D341Med (cell line): ENCODE measurements at places on chromosomes 4 and X.

DNA sequence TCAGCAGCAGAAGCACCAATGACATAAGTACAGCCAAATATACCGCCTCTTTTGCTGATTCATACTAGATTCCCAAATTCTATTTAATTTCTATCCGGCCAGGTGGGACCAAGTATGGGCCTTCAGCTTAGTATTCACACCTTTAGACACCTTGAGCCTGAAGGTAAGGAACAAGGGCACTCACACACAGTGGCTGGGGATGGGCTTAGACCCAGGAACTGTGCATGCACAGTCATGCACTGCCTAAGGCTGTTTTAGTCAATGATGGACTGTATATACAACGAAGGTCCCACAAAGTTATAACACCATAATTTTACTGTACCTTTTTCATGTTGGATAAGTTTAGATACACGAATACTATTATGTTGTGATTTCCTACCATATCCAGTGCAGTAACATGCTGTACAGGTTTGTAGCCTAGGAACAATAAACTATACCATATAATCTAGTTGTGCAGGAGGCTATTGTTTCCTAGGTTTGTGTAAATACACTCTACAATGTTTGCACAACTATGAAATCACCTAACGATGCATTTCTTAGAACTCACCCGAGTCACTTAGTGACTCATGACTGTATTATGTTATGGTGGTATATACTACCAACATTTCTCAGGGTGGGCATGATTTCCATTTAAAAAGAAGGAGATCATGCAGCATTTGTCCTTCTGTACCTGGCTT is 9.7 kb upstream of the CLNK start:
- DNase-seq: no peak

DNA sequence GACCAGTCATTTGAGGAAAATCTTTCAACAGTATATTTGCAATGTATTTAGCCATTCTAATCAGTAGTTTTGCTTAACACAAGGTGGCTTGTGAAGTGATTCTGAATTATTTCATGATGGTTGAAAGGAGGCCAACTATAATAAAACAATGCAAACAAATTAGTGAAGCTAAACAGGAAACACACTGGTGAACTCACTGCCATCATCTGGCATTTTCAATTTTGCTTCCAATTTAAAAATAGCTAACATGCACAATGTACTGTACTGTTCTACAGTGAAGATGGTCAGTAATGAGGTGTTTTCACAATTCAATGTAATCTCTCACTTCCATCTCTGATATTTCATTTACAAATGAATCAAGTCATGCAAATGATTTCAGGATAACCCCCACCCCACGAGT is 31.1 kb downstream of the PGRMC2 start:
- no peak for DNase-seq

- DNase-seq: no peak
Measured at GRCh38 chr4:144450526-144450925, 195.4 kb upstream of the HHIP start.

DNA sequence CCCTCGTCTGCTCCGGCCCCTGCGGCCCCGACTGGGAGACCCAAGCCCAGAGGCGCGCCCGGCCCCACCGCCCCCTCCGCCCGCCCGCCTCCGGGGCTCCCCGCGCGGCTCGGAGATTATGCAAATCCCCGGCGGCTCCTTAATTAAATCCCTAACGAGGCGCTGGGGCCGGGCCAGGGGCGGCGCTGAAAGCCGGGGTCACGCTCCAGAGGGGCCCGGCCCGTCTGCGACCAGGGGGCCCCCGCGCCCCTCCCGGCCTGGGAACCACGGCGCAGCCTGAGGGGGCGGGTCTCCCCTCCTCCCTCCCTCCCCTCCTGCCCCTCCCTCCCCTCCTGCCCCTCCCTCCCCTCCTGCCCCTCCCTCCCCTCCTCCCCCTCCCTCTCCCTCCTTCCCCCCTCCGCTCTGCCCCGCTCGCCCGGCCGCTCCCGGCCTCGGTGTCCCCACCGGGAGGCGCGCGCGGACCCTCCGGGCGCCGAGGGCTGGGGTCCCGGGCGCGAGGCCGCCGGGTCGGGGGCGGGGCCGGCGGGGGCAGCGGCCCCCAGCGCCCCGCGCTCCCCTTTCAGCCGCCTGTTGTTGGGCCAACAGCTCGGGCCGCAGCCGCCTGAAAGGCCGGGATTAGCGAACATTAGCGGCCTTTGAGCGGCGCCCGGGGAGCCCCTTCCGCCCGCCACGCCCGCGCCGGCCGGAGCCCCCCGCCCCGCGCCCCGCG is 25.9 kb upstream of the FGFR3 start:
- DNase-seq: peak; percentile 90

DNA sequence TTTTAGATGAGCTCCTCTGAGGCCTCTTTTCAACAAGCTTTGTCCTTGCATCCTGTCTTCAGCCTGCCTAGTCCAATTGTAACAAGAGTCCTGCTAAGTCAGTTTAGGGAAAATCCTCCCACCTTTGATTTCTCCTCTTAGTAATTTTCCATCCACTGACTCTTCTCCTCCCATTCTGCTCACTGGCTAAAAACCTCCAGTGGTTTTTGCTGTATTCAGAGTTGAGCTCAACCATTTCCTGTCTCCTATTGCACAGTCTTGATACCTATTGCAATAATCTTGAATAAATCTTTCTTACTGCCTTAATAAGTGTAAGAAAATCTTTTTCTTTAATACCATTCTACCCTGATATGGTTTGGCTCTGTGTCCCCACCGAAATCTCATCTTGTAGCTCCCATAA is 117.8 kb upstream of the ENPP6 start:
- no peak for DNase-seq

DNA sequence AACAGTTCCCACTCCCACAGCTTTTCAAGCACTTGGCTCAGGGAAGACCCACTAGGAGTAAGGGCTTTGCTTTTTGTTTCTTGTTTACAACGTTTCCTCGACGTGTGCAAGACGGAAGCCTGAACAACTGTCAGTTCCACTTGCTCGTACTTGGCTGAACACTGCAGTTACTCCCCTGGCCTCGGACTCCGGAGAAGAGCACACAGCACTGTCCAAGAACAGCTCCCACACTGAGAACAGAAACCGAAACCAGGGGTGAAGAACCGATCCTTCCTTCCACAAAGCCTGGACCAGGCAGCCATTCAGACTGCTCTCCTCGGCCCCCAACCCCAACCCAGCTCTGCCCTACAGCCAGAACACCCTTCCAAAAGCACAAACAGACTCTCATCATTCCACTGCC is 25.5 kb downstream of the IRF2 start:
- DNase-seq: no peak

GRCh38 chrX:123570011-123570590 is 162.8 kb downstream of the THOC2 start:
- no peak for DNase-seq

DNA sequence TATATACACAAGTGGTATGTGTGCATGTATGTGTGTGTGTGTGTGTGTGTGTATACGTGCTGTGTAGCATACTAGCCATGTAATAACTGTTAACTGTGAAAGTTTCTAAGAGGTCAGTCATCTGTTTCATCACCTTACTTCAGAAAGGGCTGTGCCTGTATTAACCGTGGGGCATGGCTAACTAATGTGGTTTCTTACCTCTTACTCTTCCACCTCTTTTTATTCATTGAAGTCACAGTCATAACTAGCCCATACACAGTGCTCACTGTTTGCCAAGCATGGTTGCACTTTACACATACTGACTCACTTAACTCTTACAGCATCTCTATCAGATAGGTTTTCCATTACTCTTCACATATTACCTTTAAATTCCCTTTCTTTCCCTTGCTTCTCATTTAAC is 23.7 kb upstream of the LRAT start:
- DNase-seq: no peak

DNA sequence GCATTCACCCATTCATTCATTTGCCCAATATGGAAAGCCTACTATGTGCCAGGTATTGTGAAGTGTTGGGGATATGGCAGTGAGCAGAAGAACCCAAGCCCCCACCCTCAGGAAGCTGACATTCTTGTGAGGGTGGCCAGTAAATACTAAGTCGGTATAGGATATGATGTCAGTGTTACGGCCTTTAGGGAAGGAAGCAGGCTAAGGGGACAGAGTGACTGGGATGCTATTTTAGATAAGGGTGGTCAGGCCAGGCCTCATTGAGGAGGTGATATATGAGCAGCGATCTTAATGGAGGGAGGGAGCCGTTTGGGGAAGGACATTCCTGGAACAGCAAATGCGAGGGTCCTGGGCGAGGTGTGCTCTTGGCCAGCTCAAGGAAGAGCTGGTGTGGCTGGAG is 2.0 kb downstream of the ATP6AP1 start:
- no peak for DNase-seq

DNA sequence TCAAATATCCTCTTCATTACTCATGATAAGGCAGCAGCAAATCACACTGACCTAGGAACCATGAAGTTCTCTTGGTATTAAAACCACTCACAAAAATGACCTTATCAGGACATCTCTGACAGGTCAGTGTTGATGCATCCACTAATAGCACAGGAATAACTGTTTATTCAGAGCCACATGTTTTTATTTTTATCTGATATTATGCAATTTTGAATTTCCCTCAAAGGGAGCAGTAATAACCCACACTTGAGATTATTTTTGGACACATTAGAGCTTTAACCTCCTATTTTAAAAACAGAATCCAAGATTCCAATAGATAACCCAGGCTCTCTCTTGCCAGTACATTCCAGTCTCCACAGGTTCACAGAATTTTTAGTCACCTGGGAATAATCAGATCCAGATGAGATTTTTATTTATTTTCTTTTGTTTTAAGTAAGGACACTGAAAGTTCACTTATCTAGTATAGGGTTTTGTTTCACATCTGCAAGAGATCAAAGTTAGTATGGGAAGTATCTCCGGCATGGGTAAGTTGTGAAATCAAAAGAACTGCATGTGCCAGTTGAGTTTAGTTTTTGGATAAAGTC is 36.3 kb upstream of the MYOZ2 start:
- DNase-seq: no peak

DNA sequence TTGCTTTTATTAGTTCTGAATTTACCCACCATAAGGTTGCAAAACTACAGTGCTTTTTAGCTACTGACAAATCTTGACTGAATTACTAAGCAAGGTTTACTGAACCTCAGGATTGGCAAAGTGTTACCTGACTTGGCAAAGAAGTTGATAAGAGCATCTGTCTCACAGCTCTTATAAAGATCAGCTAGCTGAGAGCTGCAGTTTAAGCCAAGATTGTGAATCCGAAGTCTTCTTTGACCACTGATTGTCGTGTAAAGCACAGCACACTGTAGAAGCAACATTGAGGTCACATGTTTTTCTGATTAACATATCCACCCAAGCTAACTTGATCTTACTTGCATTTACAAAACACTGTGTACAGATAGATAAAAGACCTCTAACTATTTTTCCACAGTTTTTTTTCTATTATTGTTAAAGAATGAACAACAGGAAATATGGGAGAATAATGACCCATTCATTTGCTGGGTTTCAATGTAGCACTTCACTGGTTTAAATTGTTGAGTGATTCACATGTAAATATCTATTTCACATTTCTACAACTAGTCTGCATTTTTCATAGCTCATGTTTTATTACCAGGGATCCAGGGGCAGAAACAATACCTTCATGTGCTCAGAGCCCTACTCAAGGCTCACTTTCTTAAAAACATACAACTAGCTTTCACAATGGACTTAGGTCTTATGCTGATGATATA is 54.0 kb downstream of the METTL14 start:
- DNase-seq: no peak

DNA sequence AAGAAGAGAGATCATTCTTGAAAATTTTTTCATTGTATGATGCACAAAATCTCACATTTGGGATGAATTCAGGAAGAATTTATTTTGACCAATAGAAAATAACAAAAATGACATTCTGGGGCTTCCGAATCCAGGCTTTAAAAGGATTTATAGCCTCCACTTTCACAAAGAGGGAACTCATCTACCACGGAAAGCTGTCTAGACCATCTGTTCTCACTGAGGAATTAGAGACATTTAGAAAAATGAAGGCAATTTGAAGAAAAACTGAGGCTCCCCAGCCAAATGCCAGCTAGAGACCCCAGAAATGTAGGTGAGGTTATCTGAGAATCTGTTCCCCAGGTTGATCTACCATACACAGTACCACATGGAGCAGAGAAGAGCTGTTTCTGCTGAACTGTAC is 464.3 kb downstream of the TMA16 start:
- peak; percentile 10 for DNase-seq

GRCh38 chr4:20496068-20496467 is 204.2 kb upstream of the PACRGL start:
- DNase-seq: no peak

GRCh38 chrX:113353134-113353533 is 512.5 kb upstream of the AMOT start:
- DNase-seq: no peak

DNA sequence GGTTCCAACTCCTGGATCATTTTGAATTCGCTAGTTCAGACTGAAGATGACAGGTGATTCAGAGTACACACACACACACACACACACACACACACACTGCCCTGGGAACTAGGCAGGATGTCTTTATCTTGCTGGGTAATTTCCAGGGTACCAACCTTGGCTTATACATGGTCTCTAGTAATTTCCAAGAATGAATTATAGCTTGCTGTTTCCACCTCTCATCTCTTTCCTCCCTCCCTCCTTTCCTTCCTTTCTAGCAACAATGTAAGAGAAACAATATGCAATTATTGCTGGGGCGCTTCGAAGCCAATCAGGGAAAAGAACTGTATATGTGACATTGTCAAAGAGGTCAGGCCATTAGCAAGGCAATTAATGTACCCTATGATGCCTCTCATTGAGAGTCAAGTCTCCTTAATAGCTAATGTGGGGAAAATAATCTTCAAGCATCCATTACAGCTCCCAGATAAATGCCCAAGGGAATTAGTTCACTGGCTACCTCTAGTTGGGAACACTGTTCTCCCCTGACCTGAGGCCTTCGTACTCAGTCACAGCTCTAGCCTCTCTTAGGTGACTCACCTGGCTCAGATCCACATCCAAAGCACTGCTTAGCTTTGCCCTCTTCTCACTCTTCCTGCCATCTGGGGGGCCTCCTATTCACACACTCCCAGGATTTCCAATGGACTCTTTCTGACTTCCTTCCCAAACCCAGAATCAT is 311.5 kb downstream of the PPP1R2C start:
- DNase-seq: no peak

DNA sequence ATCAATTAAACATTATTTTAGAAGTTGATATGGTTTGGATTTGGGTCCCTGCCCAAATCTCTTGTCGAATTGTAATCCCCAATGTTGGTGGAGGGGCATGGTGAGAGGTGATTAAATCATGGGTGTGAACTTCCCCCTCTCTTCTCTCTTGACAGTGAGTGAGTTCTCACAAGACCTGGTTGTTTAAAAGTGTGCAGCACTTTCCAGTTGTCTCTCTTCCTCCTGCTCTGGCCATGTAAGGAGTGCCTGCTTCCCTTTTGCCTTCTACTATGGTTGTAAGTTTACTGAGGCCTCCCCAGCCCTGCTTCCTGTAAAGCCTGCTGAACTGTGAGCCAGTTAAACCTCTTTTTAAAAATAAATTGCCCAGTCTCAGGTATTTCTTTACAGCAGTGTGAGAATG is 141.4 kb downstream of the GALNTL6 start:
- DNase-seq: no peak

DNA sequence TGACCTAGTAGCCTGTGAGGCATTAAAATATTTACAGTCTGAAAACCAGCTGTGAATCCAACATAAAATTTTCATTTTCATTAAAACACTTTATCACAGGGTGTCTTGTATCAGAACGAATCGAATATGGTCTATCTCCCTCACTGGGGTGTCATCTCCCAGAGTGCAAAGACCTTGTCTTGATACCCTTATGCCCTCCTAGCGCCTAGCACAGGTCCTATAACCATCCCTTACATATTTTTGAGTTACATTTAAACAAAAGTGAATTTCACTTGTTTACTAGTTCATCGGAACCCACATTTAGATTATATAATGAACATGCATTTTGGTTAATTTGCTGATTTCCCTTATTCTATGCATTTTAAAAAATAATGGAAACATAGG is 14.0 kb downstream of the DIPK2B start:
- no peak for DNase-seq

- no peak for DNase-seq
Measured at GRCh38 chr4:121189326-121190215, 25.4 kb upstream of the TNIP3 start.
